Adipocyte (in vitro differentiated cells): ENCODE measurements at places on chromosomes 1 and 21.
A peak's percentile ranks its signal among the peaks of the same experiment; 100 is the strongest.

- DNase-seq, result peak; percentile 37
Observed at GRCh38 chr1:25556791-25557476, 13.5 kb downstream of the LDLRAP1 start.

GRCh38 chr1:196960854-196961253 is 16.5 kb upstream of the CFHR5 start:
- DNase-seq, result no peak

DNA sequence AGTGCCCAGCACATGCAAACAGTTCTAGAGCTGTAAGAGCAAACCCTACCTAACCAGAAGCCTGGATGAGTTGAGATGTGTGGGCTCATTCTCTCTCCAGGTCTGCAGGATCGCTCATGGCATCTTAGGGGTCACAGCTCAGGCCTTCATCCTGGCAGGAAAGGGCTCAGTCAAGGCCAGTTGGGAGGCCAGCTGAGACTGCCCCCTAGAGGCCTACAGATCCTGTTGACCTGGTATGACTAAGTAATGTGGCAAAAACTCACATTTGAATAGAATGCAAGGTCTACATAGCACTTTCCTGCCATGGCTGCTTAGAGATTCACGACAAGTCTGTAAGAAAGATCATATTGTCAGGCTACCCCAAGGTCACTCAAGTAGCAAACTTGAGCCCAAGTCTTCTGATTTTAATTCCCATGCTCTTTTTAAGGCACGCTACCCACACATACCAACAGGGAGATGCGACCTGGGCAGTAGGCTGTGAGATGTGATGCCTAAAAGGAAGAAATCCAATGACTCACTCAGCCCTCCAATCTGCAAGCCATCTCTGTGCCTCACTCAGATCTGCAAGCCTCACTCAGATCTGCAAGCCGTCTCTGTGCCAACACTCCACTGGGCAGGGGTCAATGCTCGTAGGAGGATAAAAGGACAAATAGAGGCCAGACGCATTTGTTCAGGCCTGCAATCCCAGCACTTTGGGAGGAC is 5.1 kb upstream of the CAPN8 start:
- DNase-seq, result peak; percentile 14

DNA sequence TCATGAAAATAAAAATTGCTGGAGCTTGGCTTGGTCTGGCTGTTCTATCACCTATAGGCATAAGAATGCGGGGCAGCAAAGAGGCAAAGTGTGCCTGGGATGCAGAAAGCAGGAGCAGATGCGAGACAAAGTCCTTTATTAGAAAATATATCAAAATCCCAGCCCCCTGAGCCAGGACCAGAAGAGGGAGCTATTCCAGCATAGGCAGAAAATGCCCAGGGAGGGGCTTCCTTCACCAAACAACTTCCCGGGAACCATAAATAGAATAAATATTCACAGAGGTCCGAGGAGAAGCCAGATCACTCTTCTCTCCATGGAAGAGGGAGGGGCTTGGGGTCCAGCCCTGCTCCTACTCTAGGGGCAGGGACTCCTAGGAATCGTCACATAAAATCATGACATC is 5.0 kb downstream of the PPOX start:
- no peak for DNase-seq

DNA sequence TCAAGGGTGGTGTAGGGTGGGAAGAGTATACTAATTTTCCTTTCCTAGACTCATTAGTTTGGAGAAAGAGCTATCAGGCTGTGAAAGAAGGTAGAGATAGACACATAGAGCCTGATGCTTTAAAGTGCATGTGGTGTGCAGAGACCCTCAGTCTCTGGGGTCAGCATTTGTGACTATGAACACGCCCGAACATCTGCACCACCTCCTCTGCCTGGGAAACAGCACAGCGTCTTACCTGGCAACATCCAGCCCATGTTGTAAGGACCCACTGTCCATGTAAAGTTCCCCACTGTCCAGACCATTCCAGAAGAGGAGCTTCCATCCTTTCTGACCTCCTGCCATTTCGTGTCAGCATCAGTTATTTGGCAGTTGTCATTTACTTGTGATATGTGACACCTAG is 83.4 kb downstream of the KCND3 start:
- no peak for DNase-seq

DNA sequence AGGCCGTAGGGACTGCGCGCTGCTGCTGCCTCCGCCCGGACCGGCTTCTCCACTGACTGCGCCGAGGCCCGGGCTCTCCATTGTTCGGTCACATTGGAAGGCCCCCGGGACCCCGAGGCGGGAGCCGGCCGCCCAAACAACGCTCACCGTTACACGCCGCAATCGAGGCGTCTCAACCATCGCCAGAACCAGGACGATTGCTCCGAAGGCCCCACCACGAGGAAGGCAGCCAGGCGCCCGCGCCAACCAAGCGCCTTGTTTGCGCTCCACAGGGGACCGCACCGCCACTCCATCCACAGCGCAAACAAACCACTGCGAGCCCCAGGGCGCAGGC is 595 bp downstream of the GLUL start:
- no peak for DNase-seq

DNA sequence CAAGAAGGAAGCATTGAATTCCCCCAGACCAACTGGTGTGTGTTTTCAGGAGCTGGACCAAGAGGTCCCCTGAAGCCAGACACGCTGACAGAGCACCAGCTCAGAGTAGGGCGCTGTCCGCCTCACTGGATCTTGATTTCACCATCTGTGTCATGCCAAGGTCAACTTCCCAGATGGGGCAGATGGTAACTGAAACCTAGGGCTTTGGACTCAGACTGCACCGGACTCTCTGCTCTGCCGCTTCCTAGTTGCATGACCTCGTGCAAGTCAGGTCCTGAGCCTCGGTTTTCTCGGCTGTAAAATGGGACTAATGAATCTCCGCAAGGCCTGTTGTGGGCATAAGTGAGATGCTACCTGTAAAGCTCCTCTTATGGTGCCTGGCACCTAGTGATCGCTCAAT is 17.9 kb upstream of the CASZ1 start:
- DNase-seq, result no peak

DNA sequence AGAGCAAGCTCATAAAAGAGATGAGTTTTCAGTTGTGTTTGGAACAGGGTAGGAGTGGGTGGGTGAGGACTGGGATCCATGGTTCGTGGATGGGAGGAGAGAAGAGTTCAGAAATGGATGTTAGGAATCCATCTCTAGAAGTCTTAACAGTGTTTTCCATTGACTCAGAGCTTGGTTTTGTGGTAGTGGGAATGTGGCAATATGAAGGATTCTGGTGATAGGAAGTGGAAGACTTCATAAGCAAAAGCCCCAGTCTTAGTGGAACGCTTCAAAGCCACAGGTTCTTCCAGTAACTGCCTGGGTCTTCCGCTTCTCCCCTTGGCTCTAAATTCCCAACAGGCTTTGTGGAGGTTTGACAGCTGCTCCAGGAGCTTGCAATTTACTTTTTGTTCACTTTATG is 167.9 kb downstream of the KCNJ6 start:
- DNase-seq, result no peak

- DNase-seq, result no peak
Observed at GRCh38 chr1:221605569-221605968, 136.3 kb downstream of the DUSP10 start.

DNA sequence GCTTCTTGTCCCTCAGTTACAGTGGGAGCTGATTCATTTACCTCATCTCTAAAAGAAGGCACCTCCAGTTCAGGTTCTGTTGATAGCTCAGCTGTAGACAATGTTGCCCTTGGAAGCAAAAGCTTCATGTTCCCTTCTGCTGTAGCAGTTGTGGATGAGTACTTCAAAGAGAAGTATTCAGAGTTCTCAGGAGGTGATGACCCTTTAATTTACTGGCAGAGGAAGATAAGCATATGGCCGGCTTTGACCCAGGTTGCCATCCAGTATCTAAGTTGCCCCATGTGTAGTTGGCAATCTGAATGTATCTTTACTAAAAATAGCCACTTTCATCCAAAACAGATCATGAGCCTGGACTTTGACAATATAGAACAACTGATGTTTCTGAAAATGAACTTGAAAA is 4.5 kb downstream of the ZBED6 start:
- no peak for DNase-seq

DNA sequence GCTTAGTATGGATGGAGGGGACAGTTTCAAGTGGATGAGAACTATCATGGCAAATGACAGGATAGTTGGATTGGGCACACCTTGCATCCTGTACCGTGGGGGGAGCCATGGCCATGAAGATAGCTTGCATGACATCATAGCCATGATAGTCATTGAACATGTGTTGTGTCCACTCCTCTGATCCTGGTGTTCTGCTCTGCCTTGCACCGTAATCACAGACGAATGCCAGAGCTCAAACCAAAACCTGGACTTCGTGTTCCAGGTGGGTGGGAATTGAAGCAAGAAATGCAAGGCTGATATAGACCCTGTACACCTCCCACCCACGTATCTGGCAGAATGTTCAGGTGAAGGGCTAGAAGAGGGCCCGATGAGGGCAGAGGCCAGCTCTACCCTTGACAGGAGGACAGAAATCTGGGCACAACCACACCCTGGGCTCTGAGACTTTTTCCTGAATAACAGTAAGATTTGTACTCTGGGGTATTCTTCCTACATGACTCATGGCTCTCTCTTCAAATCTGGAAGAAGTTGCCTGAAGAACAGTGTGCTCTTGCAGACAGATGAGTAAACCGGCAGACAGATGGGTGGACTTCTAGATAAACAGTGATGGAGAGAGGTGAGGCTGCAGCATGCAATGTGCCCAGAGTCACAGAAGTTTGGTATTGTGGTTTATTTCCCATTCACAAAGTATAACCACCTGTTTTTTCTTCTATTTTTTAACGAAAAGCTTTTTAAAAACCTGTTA is 45.0 kb downstream of the KCNJ6 start:
- peak; percentile 67 for DNase-seq

GRCh38 chr1:89987159-89987819 is 7.6 kb upstream of the ZNF326 start:
- DNase-seq, result peak; percentile 92

DNA sequence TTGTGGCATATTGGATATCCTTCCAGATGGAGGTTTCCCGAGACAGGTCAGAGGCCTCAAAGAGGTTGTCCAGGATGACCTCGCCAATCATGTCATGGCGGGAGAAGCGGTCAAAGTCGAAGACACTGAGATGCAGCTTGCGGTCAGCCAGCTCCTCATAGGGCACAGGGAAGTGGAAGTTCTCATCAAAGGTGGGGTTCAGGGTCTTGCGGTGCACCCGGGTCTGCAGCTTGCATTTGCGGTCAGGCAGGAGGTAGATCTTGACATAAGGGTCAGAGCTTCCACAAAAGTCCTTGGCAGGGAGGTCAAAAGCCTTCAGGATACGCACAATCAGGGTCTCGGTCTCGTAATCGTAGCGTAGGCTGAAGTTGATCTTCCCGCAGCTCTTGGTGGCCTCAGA is 16.2 kb downstream of the SYT6 start:
- DNase-seq, result no peak

DNA sequence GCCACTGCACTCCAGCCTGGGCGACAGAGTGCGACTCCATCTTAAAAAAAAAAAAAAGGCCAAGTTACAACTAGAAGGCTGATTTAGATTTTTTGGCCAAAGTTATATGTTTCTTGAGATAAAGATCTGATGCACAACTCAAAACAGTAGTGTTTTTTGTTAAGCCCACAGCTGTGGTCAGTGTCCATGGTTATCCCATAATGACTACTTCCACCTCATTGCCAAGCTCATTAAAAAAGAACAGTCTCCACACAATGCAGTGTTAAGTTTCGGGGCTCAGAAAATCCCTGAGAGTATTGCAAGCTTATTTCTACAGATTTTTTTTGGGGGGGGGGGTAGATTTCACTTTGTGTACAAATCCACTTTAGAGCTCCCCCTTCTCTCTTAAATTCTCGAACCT is 120.5 kb downstream of the RUNX1 start:
- DNase-seq, result no peak

DNA sequence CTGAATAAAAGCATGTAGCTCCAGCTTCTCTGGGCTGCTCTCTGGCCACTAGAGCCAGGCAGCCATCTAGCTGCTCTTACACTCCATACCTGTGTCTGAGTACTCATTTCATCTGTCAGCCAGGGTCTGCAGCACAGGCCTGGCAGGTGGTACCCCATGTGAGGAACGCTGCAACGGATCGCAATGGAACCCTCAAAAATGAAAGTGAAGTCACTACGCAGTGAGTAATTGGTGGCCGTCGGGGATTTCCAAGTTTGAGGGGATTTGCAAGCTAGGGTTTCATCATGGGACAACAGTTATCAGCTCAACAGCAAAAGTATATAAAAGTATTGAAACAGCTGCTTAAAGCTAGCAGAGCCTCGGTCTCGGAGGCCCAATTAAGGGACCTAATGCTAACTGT is 186.7 kb downstream of the HFM1 start:
- no peak for DNase-seq

DNA sequence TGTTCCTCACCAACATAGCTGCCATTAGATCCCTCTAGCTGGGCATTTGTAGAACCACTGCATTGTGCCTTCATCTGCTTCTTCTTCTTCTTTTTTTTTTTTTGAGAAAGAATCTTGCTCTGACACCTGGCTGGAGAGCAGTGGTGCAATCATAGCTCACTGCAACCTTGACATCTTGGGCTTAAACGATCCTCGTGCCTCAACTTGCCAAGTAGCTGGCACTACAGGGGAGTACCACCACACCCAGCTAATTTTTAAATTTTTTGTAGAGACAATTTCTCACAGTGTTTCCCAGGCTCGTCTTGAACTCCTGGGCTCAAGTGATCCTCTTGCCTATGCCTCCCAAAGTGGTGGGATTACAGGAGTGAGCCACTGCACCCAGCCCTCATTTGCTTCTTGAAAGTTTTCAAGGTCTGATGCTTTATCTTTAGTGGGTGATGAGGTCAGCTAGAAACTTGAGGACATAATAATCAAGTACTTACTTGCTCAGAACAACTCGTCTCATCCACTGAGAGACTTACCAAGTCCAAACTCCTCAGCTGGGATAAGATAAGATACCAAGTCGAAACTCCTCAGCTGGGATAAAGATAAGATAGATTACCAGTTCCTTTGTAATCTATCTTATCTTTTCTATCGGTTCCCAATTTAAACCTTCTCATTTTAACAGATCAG is 71.5 kb downstream of the MACF1 start:
- no peak for DNase-seq

GRCh38 chr1:244046907-244047611 is 4.0 kb upstream of the ZBTB18 start:
- DNase-seq, result peak; percentile 48

- DNase-seq, result peak; percentile 55
Observed at GRCh38 chr1:16605213-16605525, 8.2 kb downstream of the NBPF1 start.

GRCh38 chr1:2104621-2105427 is 54.6 kb downstream of the PRKCZ start:
- DNase-seq, result no peak

DNA sequence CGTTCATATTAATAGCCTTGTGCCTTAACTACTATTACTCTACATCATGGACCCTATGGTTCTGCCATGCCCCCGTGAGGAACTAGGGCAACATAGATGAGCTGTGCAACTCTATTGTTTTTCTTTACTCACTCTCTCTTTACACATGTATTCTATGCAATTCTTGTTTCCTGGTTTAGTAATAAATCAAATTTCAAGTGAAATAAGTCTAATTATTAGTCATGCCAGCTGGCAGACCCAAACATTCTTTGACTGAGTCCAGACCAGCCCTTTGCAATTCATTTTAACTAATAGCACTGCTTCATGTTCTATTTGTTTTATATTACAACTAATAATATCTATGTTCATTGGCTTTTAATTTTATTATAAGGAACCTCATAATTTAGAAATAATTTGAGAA is 789.3 kb upstream of the ADAMTS5 start:
- DNase-seq, result no peak

GRCh38 chr1:82030830-82031229 is 230.1 kb downstream of the ADGRL2 start:
- no peak for DNase-seq
